Activated naive CD4-positive, alpha-beta T cell treated with anti-CD3 and anti-CD28 coated beads for 36 hours (primary cell): ENCODE measurements at places on chromosomes 5 and 9.

GRCh38 chr5:107630184-107630583, 40.6 kb downstream of the EFNA5 start:
- peaks cover 6% of the 10 kb centered on the region for H3K27me3 ChIP-seq
- H3K27ac ChIP-seq, result no peak overlapping the region
- no peaks in the 10 kb centered on the region for H3K36me3 ChIP-seq
- no peak for DNase-seq

DNA sequence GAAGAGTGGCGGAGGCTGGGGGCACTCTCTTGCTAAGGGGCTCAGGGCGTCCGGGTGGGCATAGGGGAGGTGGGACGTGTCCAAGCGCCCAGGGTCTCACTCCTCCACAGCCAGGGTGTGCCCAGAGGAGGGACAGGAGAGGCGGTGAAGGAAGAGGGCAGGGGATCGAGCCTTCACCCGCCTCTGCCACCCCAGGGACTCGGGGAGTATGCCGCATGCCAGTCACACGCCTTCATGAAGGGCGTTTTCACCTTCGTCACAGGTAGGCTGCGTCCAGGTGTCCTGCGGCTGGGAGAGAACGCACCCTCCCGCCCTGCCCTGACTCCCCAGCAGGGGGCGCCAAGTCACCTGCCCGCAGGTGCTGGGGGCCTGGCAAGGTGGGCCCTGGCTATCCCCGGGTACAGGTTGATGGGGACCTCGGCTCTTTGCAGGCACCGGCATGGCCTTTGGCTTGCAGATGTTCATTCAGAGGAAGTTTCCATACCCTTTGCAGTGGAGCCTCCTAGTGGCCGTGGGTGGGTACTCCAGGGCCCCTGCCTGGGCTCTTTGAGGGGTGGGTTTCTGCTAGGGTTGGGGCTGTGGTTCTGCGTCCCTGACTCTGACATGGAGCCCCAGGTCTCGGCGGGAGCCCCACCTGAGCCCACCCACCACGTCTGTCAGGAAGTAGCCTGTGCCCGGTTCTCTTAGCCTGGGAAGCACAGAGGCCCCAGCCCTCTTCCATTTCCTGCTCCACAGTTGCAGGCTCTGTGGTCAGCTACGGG, 552 bp downstream of the TMEM141 start:
- H3K27ac ChIP-seq, result peak overlapping the region; percentile 79
- H3K4me3 ChIP-seq, result peak overlapping the region; percentile 83
- DNase-seq, result peak; percentile 74
- H3K36me3 ChIP-seq, result no peaks in the 10 kb centered on the region
- H3K4me1 ChIP-seq, result peaks cover 25% of the 10 kb centered on the region

DNA sequence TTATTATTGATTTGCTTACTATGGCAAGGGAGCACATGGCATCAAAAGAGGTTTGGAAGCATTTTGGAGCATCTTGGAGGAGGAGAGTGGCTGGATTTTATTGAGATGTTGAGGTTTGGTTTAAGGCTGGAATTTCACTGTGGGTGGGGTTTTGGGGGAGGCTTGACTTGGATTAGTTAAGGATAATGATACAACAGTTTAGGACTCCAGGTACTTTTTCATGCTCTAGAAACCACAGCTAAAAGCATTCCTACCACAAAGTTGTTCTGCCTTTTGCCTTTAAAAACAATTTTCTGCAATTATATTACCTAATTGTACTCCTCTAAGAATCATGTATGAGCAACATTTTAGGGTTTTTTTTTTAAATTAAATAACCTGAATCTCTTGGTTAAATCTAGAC, 5.0 kb downstream of the GCNT4 start:
- DNase-seq, result no peak
- H3K36me3 ChIP-seq, result peaks cover 28% of the 10 kb centered on the region
- peaks cover 63% of the 10 kb centered on the region for H3K4me1 ChIP-seq
- H3K27me3 ChIP-seq, result no peaks in the 10 kb centered on the region

GRCh38 chr5:50325237-50325832, 115.8 kb downstream of the EMB start:
- H3K27me3 ChIP-seq, result no peaks in the 10 kb centered on the region
- H3K27ac ChIP-seq, result no peak overlapping the region
- no peak for DNase-seq
- H3K4me3 ChIP-seq, result no peak overlapping the region
- peaks cover 4% of the 10 kb centered on the region for H3K36me3 ChIP-seq
- peaks cover 6% of the 10 kb centered on the region for H3K4me1 ChIP-seq

DNA sequence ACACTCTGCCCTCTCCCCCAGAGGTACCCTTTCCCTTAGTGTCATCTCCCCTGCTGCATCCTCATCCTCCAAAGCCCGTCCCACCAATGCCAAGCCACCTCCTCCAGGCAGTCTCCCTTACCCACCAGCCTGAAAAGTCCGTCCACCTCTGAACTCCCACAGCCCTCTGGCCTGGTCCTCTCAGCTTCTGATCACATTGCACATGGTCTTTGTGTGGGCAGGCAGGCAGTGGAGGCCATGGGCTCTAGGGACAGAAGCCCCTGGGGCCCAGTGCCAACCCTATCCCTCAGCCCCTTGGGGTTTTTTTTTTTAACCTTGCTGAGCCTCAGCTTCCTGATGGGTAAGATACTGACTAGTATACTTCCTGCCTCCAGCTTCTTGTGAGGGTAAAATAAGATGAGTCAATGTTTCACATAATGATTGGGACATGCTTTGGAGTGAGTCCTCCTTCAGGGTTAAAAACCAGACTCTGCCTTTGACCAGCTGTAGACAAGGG, 19.4 kb downstream of the CSF1R start:
- H3K36me3 ChIP-seq, result no peaks in the 10 kb centered on the region
- H3K27ac ChIP-seq, result peak overlapping the region; percentile 44
- H3K4me3 ChIP-seq, result no peak overlapping the region
- H3K4me1 ChIP-seq, result peaks cover 12% of the 10 kb centered on the region
- H3K27me3 ChIP-seq, result no peaks in the 10 kb centered on the region
- no peak for DNase-seq

DNA sequence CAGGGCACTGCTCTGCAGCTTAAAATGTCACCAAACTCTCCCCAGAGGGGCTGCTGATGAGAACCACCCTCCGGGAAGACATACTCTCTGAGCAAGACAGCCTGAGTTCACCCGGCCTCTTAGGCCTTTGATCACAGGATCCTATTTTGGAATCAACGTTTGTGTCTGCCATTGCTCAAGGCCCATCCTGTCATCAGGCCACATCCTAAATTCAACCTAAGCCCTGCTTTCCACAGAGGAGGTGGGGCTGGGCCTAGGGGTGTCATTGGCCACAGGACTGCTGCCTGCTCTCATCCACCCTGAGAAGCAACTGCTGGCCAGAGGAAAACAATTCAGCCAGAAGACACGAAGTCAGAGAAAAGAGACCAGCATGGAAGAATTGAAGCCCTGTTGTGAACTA, 351.1 kb upstream of the IRX2 start:
- peaks cover 1% of the 10 kb centered on the region for H3K4me1 ChIP-seq
- H3K27ac ChIP-seq, result no peak overlapping the region
- no peak for DNase-seq
- H3K36me3 ChIP-seq, result no peaks in the 10 kb centered on the region
- no peak overlapping the region for H3K4me3 ChIP-seq
- H3K27me3 ChIP-seq, result peaks cover 37% of the 10 kb centered on the region

DNA sequence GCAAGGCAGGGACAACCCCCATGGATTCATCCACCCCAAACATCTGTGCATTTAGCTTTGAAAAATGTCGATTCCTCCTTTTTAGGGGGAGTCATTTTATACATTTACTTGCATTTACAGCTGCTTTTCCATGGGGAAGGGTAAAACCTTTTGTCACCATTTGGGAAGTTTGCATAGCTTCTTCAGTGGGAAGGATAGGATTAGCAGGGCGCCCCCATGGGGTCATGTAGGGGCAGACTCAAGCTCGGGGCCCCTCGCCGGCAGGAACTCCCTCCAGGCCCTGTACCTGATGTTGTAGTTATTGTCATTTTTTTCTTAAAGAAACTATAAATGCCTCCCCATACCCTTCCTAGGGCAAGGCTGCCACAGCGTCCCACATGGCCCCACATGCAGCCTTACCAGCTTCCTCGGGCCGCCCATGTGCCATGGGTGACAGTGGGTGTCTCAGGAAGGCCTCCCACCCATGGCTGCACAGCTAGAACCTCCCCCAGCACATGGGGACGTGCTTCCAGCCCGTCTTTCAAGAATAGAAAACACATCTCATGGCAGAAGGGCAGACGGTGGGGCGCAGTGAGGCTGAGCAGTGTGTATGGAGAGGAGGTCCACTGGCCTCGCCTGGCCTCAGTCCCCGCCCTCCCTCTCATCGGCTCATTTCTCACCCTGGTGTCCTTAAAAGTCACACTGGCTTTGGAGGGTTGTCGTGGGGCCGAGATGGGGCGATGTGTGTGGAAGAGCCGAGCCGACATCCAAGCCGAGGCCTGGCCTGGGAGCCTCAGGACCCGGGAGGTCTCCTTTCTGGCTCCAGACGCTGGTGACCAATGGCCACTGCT, 76.1 kb upstream of the OTULINL start:
- H3K4me3 ChIP-seq, result no peak overlapping the region
- no peaks in the 10 kb centered on the region for H3K4me1 ChIP-seq
- H3K36me3 ChIP-seq, result no peaks in the 10 kb centered on the region
- no peak for DNase-seq
- no peak overlapping the region for H3K27ac ChIP-seq
- H3K27me3 ChIP-seq, result no peaks in the 10 kb centered on the region

DNA sequence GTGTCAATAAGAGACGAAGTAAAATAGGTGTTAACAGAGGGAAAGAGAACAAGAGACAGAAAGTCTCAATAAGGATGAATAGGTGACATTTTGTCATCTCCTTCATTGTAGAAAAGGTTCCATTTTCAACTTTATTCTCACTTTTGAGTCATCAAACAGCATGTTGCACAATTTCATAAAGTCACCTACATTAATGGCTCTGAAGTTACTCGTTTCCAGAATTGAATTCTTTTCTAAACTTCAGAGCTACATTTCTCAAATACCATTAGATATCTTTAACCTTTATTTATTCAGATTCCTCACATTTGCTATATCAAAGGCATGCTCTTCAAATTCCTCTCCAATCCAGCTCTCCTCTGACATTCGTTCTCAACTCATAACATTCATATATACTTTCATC, 13.1 kb downstream of the ADAMTS6 start:
- no peak for DNase-seq
- no peak overlapping the region for H3K4me3 ChIP-seq
- H3K27me3 ChIP-seq, result no peaks in the 10 kb centered on the region
- peaks cover 2% of the 10 kb centered on the region for H3K4me1 ChIP-seq

- H3K4me3 ChIP-seq, result no peak overlapping the region
- H3K36me3 ChIP-seq, result no peaks in the 10 kb centered on the region
- DNase-seq, result no peak
- H3K27me3 ChIP-seq, result peaks cover 2% of the 10 kb centered on the region
Observed at GRCh38 chr5:33795496-33795895, 96.3 kb downstream of the ADAMTS12 start.

DNA sequence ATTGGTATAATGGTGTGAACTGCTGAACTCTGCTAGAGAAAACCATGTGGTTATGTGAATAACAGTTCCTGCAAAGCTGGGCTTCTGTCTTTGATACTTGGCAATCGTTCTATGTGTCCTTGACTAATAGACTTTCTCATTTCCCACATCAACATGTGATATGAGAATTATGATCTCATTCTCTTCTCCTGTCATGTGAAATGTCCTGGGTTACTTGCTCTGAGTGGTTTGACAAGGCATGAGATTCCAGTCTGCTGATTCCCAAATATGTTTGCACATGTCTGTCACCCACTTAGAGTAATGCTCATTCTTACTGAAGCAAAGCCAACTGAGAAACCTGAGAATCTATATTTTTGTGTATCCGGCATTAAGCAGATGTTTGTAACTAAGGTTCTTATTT, 141.2 kb downstream of the PARP8 start:
- H3K36me3 ChIP-seq, result peaks cover 59% of the 10 kb centered on the region
- no peak overlapping the region for H3K4me3 ChIP-seq
- peaks cover 6% of the 10 kb centered on the region for H3K4me1 ChIP-seq
- H3K27ac ChIP-seq, result no peak overlapping the region
- no peak for DNase-seq

DNA sequence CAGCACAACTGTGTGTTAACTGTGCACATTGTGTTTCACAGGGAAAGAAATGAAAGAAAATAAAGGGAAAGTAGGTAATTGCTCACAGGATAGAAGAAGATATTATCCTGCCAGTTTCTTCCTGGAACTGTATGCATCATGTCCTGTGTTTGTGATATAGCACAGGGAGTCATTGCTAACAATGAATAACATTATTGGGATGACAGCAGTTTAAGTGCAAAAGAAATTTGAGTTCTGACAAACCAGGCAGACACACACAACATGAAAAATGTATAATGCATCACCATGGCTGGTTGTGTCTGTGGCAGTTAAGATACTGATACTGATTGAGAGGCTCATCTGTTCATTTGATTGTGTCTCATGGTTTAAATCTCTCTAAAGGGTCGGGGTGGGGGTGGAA, 145.4 kb downstream of the SPATA31D1 start:
- DNase-seq, result no peak
- no peak overlapping the region for H3K4me3 ChIP-seq
- no peaks in the 10 kb centered on the region for H3K36me3 ChIP-seq
- no peaks in the 10 kb centered on the region for H3K4me1 ChIP-seq
- no peak overlapping the region for H3K27ac ChIP-seq

- peaks cover 9% of the 10 kb centered on the region for H3K27me3 ChIP-seq
- H3K4me1 ChIP-seq, result no peaks in the 10 kb centered on the region
- H3K36me3 ChIP-seq, result no peaks in the 10 kb centered on the region
- H3K4me3 ChIP-seq, result no peak overlapping the region
- DNase-seq, result no peak
Observed at GRCh38 chr5:129807162-129807814, 59.4 kb downstream of the MINAR2 start.
